NCI-H2081 treated with DMSO at 0.1 percent for 48 hours (cell line): ENCODE measurements at places on chromosomes 16 and 17.

GRCh38 chr17:61267847-61268246 lies 131.8 kb upstream of the TBX2 start:
- no peak for DNase-seq

- no peak for DNase-seq
These were observed 134.5 kb downstream of the CDH13 start for GRCh38 chr16:82761236-82761635.

GRCh38 chr17:69853541-69854224 lies 221.3 kb upstream of the KCNJ16 start:
- DNase-seq: no peak

DNA sequence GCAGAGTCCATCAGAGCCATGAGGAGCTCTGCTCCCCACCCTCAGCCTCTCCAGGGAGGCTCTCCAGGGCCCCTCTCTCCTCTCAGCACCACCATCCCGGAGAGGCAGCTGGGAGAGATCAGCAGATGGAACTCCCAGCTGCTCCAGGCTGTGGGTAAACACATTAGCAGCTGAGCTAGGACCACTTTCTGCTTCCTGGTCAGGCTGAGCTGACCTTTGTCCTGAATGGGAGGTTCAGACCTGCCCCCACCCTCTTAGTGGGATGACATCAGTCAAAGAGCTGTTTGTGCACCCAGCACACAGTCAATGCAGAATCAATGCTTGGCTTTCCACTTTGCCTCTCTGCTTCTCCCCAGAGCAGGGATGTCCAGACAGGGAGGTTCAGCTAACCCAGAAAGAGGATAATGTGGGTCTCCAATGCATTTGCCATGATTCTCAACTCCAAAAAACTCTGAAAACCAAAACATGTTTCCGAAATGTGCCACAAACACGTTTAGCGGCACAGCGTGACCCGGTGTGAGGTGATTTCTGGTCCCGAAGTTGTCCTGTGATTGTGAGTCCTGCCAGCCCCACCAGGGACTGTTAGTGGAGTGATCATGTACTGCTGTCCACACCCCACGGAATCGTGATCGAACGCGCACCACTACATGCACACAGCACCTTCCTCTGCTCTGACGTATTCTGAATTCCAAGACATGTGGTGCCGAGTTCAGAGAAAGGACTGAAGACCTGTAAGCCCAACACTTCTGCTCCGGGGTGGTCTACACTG lies 6.7 kb downstream of the GPR142 start:
- no peak for DNase-seq

DNA sequence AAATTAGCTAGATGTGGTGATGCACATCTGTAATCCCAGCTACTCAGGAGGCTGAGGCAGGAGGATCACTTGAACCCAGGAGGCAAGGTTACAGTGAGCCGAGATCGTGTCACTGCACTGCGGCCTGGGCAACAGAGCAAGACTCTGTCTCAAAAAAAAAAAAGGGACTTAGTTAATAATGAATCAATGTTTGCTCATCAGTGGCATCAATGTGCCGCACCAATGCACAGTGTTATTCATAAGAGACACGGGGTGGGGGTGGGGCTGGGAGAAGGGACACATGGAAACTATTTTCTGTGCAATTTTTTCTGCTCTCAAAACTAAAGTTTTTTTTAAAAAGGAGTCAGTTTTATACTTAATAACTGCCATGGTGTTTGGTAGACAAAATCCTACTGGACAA lies 6.8 kb upstream of the ATP2C2 start:
- no peak for DNase-seq

GRCh38 chr17:30597776-30598288 lies 120.6 kb downstream of the GOSR1 start:
- no peak for DNase-seq

GRCh38 chr17:260031-260791 lies 78.8 kb upstream of the DOC2B start:
- no peak for DNase-seq

GRCh38 chr17:77145224-77145611 lies 4.4 kb downstream of the SEC14L1 start:
- no peak for DNase-seq

GRCh38 chr17:38628441-38628840 lies 22.7 kb upstream of the SRCIN1 start:
- no peak for DNase-seq

- DNase-seq: peak; percentile 24
These were observed 11.0 kb upstream of the PLCG2 start for GRCh38 chr16:81767987-81768592.

DNA sequence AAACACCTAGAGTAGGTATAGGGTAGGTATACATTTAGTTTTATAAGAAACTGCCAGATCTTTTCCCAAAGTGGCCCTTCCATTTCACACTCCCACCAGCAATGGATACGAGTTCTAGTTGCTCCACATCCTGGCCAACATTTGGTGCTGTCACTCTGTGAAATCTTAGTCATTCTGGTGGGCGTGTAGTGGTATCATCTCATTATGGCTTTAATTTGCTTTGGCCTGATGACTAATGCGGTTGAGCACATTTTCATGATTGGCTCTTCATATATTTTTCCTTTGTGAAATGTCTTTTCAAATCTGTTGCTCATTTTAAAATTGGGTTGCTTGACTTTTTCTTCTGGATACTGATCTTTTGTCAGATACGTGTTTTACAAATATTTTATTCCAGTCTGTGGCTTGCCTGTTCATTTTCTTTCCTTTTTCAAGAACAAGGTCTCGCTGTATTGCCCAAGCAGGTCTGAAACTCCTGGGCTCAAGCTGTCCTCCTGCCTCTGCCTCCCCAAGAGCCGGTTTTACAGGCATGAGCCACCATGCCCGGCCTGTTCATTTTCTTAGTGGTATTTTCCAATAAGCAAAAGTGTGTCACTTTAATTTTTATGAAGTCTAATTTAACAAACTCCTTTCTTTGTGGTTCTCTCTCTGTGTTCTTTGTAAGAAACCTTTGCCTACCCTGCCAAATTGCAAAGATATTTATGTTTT lies 192.4 kb downstream of the SEC14L1 start:
- no peak for DNase-seq
